ENCODE measurements at places on chromosomes 11 and 22.

DNA sequence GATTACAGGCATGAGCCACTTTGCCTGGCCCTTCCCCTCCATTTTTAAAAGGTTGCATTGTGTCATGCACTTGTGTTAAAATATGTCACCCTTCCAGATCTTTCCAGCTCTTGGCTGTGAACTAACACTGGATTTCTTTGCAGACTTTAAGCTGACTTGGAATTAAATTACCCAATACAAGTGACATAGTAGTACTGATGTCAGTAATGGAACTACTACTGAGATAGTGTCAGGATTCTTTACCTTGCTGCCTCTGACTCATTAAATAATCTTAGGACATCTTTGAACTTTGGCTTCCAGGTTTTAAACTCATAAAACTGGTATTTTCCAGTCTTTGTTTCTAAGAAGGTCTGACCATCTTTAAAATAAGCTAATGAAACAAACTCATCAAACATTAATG lies 51.8 kb upstream of the OR4B1 start:
- no peak for DNase-seq

DNA sequence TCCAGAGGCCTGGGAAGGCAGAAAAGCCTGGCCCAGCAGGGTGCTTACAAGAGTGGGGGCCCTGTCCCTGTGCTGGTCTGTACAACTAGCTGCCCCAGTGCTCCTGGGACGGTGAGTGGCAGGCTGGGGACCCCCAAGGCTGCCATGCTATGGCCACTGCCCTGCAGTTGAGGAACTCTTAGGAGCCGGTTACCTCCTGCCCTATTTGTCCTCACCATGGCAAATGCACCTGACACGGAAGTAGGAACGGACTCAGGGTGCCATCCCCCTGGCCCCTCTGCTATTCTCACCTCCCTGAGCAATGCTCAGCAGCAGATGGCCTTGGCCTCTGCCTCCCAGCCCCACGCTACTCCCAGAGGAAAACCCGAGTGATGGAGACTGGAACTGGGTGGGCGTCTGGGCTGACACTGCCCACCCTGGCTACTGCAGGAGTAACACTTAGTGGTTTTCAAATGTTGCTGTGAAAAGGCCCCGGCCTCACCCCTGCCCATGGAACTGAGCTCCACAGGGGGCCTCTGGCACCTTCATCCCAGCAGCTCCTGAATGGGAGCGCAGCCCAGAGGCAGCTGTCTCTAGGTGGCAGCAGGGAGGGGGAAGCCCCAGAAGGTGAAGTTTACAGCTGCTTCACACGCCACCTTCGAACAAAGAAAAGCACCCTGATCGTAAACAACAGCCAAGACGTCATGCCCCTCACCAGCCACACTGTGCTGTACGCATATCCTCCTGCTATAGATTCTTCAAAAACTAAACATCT lies 105.3 kb downstream of the CTTN start:
- no peak for DNase-seq

GRCh38 chr11:69249311-69250185 lies 44.4 kb upstream of the MYEOV start:
- DNase-seq = no peak

GRCh38 chr11:134544095-134544815 lies 132.2 kb upstream of the B3GAT1 start:
- DNase-seq = no peak

- no peak for DNase-seq
Measured at GRCh38 chr22:35477911-35478582, 62.6 kb upstream of the RASD2 start.

DNA sequence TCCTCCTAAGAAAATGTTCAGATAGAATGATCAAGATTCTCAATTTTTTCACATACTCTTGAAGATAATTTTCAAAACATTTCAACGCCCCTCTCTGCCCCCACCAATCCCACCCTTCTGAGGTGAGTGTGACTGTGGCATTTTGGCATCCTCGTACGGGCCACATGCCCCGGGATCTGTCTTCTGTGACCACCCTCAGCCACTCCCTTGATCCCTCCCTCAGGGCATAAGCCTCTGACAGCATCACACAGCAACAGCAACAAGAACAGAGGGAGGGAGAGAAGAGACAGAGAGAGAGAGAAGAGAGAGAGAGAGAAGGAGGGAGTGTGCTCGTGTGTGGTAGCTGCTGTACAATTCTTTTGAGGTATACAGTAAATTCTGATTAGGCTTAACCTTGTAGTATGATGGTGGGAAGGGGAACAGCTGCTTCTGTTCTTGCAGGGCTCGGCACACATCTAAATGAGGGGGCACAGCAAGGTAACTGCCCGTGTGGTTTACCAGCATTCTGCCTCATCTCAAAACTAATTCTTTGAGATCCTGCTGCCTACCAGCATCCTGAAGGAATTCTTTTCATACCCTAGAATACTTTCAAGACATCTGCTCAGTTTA lies 21.4 kb downstream of the SCUBE2 start:
- DNase-seq = no peak

DNA sequence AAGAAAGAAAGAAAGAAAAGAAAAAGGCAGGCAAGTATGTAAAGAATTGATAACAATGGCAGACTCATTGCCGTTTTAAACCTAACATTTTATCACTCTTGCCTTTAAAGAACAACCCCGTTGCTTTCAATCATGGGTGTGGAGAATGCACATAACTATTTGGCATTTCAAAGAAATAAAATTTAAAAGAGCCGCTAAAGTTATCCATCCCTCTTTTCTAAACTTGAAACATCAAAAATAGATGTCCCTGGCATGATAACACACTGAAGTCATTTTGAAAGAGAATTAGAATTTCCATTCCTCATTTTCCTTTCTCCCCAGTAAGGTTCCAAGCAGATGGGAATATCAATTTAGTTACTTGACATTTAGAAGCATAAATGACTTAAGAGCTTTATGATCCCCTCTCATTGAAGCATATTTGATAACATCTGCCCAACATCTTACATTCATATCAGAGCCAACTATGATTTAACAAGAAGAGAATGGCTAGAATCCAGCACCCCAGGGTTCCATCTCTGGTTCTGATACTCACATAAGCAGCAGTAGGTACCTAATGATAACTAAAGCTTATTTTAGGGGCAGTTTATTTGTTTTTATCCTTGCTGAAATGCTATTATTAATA lies 529.6 kb upstream of the LRRC4C start:
- no peak for DNase-seq

DNA sequence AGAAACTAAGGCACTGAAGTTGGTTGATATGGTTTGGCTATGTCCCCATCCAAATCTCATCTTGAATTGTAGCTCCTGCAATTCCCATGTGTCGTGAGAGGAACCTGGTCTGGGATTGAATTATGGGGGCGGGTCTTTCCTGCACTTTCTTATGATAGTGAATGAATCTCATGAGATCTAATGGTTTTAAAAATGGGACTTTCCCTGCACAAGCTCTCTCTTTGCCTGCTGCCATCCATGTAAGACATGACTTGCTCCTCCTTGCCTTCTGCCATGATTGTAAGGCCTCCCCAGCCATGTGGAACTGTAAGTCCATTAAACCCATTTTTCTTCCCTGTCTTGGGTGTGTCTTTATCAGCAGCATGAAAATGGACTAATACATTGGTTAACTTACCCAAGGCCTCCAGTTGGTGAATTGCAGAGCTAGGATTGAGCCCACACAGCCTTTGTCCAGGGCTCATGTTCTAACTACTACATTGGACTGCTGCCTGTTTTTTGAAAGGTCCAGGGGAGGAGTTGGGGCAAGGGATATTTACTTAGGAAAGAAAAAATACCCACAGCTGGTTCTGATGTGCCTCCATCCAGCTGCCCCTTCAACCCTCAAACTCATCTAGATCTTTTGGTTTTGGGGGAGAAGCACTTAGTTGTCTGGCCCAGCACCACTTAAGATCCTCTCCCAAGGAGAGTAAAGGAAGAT lies 107.8 kb upstream of the NAV2 start:
- no peak for DNase-seq

DNA sequence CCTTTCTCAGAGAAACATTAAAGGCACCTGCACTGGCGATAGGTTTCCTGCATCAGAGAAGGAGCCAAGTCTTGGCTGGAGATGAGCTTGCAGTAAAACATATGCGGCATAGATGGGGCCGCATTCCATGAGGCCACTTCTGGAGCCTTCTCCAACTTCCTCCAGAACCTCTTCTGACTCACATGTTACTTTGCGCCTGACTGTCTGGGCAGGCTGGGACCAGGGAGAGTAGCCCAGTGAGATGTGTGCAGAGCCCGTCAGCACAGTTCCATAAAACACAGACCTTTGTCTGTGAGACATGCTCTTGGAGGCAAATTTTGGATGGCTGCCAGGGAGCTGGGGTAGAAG lies 55.4 kb upstream of the BID start:
- no peak for DNase-seq

- no peak for DNase-seq
Measured at GRCh38 chr11:15119826-15120225, 5.1 kb downstream of the INSC start.

DNA sequence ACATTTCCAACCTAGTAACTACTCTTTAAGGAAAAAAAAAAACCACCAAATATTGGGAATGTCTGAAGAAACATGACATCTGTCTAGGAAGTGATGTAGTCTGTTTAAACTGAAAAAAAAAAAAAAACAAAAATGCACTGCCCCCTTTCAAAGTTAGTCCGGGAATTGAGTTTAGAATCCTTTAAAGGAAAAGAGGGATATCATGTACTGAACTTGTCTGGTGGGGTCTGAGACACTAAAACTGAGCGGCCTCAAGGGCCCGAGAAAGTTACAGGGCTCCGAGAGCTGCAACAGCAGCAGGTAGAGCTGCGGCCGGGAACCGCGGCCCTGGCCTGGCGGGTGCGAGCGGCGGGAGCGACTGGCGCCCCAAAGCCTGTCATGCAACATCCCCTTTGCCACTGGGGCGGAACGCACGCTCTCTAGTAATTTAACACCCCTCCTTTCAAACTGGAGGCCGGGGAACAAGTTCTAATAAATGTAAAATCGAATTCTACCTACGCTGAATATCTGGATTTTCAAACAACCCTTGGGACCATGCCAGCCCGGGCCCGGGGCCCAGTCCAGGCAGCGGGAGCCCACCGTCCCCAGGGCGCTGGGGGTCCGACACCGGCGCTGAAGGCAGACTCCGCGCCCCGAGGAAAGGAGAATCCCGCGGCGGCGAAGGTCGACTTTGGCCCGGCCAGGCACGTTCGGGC lies 736 bp downstream of the RDX start:
- DNase-seq = peak; percentile 28

- DNase-seq = no peak
Measured at GRCh38 chr11:79087961-79088318, 352.9 kb downstream of the TENM4 start.

DNA sequence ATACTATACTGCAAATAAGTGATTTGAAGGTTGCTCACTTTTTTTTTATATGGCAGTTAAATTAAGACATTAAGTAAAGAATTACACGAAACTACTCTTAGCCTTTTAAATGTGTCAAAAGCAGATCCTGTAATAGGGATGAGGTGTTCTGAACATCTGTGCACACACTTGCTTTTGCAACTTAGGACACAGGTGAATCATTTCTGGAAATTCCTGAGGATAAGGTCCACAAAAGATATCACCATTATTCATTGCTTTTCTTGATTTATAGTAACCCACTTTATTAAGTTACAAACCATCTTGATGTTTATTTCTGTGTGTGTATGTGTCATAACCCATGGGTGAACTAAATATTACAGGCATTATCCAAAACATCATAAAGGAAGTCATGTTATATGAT lies 55.9 kb downstream of the SLC5A12 start:
- DNase-seq = no peak

DNA sequence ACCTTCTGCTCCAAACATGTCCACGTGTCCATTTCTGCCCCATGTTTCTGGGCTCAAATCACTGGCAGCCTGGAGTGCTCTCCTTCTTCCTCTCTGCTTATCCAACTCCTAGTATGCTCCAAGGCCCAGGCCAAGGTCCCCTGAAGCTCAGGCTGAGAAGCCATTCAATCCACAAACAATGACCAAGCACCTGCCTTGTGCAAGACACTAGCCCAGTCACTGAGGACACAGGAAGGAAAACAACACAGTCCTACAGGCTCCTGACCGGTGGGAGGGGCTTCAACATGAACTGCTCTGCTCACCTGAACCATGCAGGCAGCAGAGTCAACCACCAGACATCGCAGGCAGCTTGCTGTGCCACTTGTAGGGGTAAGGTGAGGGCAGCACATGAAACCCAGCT lies 93.6 kb downstream of the RPL27A start:
- DNase-seq = no peak

DNA sequence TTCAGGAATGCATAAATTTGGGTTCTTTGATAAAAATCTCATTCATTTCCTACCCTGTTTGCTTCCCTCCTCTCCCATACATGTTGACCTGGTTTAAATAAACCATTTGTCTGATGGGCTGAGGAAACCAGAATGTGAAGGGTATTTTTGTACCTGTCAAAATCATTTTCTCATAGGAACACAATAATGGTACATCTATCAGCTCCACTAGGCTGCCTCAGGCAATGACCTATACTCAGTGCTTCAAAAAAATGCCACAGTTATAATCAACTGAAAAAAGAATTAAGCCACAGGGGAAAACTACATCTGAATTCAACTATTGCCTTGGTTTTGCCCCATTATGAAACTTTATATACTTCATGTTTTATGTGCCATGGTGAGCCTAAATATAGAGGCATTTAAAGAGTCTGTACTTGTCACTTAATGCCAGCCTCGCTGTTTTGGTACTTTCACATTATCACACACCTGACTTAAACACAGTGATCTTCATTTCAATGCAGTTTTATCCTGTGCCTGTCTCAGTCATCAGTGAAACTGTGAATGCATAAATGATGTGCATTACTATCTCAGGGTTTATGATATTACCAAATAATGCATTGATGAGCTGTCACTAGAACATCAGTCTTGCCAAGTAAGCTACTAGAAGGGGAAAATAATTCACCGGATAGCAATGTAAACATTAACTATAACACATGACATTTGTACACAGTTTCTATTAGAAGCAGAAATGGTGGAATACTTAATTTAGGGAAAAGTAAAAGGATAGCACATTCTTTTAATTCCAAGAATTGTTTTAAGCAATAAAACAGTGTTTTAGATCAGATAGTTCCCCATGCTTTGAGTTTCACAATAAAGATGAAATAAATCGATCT lies 92.7 kb downstream of the MSANTD4 start:
- DNase-seq = no peak

- no peak for DNase-seq
Measured at GRCh38 chr11:71358122-71358728, 90.0 kb downstream of the DHCR7 start.

- DNase-seq = no peak
Measured at GRCh38 chr11:17745023-17745772, 10.6 kb downstream of the KCNC1 start.

DNA sequence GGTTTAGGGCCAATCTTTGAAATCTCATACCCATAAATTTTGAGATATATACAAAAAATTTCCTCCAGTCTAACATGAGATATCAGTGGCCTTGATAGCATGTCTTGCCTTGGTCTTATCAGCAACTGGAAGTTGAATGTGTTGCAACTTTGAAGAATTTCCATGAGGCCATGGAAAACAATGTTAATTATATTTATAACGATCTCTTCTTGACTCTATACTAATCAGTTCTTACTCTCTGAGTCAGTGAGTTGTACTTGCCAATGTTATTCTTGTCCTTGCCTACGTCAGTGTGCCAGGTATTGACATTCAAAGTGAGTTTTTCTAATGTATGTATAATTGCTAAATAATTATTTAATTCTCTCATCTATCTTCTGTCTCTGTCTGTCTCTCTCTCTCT lies 535.1 kb downstream of the KCNA4 start:
- no peak for DNase-seq
